ENCODE measurements at places on chromosomes 16 and 17.

DNA sequence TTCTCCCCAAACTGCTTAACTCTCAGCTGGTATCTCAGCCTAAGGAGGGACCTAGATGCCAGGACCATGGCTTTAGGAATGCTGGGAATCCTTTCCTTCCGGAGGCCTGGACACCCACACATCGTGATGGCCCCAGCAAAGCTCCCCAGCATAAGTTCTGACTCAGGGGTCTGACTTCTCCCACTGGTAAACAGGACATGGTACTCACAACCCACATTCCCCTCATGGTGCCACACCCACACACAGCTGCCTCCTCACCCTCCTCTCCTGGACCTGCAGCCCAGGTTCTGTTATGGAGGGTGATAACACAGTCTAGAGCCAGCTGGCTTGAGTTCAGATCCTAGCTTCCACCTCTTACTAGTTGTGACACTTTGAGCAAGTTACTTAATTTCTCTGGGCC, 719 bp upstream of the RNF227 start:
- DNase-seq: no peak

DNA sequence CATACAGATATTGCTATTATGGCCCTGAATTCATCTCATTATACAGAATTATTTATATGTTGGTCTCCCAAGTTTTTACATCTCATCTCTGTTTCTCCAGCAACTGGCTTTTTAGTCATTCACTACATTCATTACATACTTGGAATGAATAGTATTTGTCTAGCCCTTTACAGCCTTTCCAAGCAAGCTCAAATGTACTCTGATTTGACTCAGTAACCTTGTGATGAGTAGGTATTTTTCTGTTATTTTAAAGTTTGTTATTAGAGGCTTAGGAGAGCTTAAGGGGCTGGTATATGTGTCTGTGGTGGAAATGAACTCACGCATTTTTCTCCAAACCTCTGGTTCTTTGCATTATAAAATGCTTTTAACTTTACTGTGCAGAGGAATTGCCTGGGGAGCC, 224.7 kb downstream of the SNX29 start:
- no peak for DNase-seq

DNA sequence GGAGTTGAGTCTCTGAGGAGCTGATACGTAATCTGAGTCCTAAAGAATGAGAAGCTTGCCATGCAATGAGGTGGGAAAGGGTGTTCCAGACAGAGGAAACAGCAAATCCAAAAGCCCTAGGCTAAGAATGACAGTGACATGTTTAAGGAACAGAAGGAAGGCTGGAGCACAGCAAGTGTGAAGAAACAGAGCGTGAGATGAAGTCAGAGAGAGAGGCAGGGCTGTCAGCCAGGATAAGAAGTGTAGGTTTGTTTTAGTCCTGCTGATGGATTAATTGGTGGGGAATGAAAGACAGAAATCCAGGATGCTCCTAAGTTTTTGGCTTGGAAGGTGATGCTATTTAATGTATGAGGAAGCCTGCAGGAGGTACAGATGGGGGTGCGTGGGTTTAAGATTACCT, 14.5 kb downstream of the MMP28 start:
- no peak for DNase-seq

DNA sequence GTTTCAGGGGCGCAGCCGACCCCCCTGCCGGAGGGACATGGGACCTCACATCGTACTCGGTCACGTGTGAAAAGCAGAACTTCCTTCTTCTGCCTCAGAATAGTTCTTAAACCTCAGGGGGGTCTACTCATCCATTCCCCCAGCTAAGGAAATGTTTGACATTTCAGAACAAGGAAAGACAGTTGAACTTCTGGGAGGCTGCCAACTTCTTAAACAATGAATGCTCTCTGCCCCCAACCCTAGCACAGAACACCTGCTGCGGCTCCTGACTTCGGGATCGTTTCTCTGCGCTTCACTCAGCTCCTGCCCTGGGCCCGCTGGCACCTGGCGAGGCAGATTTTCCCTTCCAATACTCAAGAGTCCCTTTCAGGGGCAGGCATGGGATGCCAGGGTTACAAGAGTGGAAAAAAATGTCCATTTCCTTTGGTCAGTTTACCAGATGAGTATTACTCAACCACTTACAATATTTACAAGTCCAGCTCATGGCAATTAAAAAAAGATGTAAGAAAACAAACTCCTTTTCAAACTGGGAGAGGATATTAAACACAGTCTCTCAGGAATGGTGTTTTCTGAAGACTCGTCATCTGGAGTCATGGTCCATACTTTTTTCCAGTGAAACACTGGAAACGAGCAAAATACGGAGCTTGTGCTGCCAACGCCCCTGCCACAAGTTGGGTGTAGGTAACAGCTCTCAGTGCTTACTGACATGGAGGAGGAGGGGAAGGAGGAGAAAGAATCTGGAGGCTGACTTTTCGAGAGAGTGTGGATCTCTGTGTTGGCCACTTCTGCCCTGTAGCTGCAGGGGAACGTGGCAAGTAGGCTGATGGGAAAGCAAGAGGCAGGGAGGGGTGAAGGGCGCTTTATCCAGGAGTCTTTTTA, 235.7 kb downstream of the NTN1 start:
- no peak for DNase-seq

- DNase-seq: no peak
Observed at GRCh38 chr17:69769050-69769449, 306.0 kb upstream of the KCNJ16 start.

- no peak for DNase-seq
Observed at GRCh38 chr17:80354336-80354735, 60.6 kb upstream of the ENDOV start.

DNA sequence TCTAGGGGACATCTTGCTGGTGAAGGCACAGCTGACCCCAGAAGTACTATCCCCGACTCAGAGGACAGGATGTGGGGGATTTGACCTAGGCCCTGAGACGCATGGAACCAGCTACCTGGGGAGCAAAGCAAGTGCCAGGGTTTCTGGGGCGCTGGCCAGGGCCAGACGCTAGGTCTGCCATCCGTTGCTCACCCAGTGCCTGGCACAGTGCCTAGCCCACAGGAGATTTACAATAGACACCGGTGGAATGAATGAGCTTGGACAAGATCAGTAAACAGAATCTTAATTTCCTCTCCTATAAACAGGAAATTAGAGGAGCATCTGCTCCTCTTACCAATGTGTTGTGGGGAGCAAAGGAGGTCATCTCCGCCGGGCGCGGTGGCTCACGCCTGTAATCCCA, 5.0 kb downstream of the RPRML start:
- no peak for DNase-seq

DNA sequence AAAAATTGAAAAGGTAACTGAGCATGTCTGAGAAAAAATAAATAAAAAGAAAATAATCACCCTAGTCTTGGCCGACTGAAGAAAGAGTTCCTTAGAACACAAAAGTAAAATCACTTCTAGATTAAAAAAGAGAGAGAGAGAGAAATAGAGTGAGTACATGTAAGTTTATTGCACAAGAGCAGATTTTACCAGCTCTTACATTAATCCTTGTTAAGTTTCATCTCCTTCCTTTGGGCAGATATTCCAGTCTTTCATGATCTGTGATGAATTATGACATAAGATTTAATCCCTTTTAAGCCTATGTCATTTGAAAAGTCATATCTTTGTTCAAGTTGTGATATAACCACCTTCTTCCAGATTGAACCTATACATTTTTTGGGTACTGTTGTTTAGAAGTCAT, 54.8 kb downstream of the NFAT5 start:
- no peak for DNase-seq

- DNase-seq: no peak
Observed at GRCh38 chr17:49218941-49219913, 8.7 kb downstream of the ABI3 start.

- no peak for DNase-seq
Observed at GRCh38 chr17:70352834-70353233, 183.5 kb downstream of the KCNJ2 start.

- no peak for DNase-seq
Observed at GRCh38 chr17:75691801-75692626, 24.9 kb downstream of the SAP30BP start.

- no peak for DNase-seq
Observed at GRCh38 chr16:87533061-87533460, 40.2 kb upstream of the ZCCHC14 start.

DNA sequence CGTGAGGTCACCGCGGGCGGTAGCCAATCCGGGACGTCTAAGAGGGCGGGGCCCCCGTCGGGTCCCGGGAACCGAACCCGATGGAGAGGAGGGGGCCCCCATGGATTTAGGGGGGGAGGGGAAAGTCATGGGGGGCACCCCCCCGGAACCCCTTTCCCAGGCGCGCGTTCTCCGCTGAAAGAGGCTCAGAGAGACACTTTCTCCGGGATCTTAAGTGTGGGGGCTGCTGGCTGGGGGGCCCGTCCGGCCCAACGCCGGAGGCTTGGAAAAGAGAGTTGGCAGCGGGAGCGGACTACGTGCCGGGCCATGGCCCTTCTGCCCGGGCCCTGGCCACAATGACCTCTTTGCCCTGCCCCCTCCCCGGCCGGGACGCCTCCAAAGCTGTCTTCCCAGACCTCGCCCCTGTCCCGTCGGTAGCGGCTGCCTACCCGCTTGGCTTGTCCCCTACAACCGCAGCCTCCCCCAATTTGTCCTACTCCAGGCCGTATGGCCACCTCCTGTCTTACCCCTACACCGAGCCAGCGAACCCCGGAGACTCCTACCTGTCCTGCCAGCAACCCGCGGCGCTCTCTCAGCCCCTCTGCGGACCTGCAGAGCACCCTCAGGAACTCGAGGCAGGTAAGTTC, at the start of gene DLX4:
TSS of gene DLX4 (plus strand) at position 57 of the 626 bp plus-strand sequence. CDS start at position 336, 279 bp downstream.
- DNase-seq: no peak
